ENCODE measurements at places on chromosomes 12 and 14.

GRCh38 chr14:70472253-70473159 is 20.5 kb downstream of the ADAM21 start:
- DNase-seq, result no peak

- no peak for DNase-seq
These were observed 1196.5 kb downstream of the GALC start for GRCh38 chr14:86796221-86797074.

DNA sequence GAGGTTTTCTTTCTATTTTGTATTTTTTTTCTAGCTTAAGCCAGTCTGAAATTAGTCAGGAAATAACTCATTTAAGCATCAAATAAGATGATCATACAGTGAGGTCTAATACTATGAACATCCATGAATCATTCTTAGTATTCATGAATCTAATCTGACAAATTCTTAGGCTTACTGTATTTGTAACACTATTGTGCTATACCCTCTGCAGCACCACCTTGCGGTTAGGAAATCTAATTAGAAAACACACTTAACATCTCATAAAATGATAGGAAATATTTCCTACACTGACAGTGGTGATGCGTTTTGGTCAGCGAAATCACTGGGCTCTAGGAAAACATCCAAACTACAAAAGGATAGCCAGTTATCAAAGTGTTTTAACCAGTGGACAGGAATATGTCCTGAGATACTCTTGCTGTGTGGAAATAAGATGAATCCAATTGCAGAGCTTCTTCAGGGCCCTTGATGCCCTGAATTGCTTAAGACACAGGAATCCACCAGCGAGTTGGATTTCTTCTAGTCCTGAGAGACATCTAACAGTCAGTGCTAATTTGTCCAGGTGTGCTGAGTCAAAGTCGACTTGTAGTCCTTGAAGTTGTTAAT is 109.3 kb upstream of the MYF6 start:
- DNase-seq, result no peak

DNA sequence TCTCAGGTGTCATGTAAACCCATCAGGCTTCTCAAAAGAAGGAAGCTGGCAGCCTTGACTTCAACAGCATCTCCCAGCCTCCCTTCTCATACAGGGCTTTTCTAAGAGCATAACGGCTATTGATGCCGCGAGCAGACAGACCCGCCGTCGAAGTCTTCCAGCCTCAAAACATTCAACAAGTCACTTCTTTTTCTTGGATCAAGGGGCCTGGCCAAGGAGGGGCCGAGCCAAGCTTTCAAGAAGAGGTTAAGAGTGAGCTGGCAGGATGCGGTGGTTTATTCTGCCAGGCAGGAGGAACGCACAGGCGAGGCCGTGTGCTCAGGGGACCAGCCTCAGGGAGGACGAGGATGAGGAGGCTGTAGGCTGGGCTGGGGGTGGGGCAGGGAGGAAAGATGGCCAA is 102.9 kb upstream of the RFLNA start:
- DNase-seq, result no peak

DNA sequence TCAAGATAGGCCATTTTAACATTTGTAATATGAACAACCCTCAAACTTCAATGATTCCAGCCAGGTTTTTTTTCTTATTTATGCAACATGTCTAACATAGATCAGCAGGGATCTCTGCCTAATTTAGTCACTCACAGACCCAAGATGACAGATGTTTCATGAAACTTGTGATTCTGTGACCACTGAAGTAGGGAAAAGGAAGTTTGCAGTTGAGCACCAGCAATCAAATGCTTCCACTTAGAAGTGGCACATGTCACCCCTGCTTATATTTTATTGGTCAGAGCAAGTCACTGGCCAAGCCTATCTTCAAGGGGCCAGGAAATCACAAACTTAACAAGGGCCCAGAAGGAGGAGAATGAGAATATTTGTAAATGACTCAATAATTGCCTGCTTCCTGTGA is 150.6 kb downstream of the BCAT1 start:
- DNase-seq, result no peak

GRCh38 chr12:6437586-6437985 is 7.2 kb upstream of the CD27 start:
- DNase-seq, result no peak

- DNase-seq, result no peak
These were observed 3.6 kb downstream of the SPRING1 start for GRCh38 chr12:116734156-116734768.

GRCh38 chr12:54974279-54974678 is 10.3 kb downstream of the TESPA1 start:
- no peak for DNase-seq

DNA sequence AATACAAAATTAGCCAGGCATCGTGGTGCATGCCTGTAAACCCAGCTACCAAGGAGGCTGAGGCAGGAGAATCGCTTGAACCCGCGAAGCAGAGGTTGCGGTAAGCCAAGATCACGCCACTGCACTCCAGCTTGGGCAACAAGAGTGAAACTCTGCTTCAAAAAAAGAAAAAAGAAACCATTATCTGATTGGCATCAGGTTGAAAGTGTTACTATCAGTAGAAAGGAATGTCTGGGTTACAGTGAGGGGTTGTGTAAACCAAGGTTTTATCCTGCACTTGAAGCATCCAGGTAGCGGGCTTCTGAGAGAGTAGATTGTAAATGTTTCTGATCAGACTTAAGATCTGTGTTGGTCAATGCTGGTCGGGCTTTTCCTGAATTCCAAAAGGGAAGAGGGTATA is 14.1 kb upstream of the OXA1L start:
- no peak for DNase-seq

DNA sequence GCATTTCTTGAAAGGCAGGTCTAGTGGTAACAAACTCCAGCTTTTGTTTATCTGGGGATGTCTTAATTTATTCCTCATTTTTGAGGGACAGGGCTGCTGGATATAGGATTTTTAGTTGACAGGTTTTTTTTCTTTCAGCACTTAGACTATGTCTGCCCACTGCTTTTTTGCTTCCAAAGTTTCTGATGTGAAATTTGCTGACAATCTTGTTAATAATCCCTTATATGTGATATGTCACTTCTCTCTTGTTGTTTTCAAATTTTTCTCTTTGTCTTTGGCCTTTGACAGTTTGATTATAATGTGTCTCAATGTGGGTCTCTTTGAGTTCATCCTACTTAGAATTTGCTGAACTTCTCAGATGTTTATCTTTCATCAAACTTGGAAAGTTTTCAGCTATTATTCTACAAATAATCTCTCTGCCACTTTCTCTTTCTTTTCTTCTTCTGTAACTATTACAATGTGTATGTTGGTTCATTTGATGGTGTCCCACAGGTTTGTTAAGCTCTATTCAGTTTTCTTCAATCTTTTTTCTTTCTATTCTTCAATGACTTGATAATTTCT is 9.8 kb downstream of the ATL1 start:
- DNase-seq, result no peak

DNA sequence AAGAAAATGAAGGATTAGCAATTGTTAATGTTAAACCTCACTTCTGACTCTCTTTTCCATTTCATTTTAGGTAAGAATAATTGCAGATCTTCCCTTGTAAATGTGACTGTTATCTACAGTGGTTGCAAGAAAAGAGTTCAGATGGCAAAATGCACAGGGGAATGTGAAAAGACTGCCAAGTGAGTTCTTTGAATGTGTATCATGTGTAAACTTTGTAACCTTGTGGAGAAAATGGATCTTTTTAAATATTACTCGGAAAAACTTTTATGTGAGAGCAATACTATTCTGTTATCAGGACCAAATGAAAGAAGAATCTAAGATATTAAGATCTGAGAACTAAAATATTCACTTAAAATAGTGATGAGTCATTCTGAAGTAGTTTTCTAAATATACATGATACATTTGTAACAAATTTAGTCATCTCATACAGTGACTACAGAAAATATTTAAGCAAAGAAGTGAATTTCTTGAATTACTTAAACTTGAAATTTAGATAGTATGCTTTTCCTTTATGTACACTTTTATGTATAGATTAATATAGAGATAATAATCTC is 122.5 kb upstream of the CNTN1 start:
- no peak for DNase-seq

DNA sequence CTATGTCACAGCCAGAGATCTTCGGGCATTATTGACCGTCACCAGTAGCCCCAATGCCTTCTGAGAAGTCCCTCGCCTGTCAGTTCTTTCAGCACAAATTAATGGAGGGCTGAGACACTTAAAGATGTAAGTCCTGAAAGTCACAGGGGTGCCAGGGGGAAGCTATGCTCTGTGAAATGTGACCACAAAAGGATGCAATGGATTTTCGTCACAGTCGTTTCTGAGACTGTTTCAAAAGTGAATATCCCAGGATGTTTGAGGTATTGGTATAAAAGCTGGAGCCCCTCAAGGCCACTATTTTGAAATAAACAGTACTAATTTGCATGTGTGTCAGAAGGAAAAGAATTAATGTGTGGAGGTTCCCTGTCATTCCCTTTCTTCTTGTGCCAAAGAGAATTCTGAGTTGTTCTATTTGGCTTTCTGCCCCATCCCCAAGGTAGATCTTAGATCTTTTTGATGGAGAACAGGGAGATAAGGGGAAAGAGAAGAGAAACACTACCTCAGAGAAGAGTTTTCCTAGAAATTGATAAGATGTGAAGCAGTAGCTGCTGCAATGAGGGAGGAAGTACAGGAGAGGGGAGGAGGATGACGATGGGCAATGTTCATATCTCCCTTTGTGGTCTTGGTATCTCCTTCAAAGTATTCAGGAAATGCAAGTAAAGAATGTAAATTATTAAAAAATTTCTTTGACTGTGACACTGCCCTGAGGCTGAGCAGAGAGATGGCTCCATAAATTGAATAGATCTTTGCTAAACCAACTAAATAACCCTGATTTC is 101.8 kb upstream of the NAP1L1 start:
- DNase-seq, result no peak

DNA sequence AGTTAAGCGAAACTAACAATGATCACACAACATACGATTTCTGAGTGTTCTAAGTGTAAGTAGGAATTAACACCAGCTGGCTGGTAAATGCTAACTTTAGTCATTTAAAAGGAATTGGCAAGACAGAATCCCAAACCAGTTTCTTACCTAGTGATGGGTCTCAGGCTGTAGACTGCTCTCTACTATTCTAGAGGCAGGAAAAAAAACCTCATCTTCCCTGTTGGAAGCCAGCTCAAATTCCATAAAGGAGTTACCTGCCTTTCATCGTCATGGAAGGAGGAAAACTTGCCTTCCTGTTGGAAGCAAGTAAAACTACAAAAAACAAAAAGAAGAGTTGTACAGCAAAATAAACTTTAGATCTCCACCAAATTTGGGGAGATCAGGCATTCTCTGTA is 23.7 kb upstream of the SLC7A8 start:
- no peak for DNase-seq

DNA sequence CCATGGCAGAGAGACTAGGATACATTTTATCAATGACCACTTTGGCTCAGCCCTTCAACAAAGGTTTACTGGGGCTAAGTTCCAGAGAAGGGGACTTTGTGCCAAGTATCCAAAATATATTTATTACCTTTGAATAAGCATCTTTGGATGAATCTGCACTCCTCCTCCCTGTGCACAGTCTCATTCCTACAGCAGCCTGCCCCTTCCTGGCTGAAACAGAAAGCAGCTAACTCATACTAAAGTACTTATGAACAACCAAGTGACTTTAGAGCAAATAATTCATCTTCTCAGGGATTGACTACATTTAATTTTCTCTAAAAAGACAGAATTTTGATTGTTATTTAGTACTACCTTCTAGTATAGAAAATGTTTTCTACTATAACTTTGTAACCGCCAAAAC is 47.8 kb upstream of the ETV6 start:
- DNase-seq, result no peak

DNA sequence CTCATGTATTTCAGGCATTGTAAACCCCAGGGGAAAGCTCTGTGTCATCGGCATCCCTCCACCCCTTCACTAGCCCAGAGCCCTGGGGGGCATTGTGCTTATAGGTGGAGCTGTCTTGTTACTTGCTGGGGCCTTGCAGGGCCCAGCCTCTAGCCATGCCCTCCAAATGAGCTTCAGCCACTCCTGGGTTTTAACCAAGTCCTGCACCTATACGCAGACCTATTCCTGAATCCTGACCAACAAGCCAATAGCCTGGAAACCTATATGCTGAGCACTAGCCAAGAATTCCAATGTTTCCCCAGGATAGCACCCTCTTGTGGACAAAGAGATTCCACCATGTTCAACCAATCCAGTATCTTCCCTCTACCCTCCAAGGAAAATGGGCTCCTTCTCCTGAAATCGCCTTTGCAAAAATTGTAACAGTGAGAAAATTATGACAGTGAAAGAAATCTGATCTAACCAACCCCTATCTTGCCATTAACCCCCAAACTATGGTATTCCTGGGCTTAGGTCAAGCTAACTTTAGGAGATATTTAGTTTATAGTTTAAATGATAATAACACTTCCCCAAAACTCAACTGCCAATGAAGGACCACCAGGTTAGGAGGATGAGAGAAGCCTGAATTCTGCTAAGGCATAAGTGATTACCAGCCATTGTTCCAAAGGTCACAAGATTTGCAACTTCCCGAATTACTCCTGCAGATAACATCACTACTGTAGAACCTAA is 55.5 kb downstream of the TTC7B start:
- DNase-seq, result no peak

DNA sequence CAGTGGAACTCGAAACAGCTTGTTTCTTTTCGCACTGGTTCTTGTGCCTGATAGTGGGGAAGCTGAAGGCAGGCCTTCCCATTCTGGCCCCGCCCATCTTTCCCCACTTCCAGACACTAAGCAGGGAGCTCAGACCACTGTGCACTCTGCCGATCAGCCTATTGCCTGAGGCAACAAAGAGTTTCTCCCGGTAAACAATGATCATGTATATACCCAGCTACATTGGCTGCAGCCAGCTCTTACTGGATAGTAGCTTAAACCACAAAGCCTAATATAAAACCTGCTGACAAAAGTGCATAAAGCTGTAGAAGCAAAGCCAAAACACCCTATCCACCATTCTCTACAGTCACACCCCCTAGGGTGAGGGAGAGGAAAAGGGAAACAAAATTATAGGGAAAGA is 24.7 kb upstream of the GLIPR1 start:
- DNase-seq, result no peak

- DNase-seq, result no peak
These were observed 365.4 kb downstream of the AEBP2 start for GRCh38 chr12:19804737-19805136.

- no peak for DNase-seq
These were observed 1.2 kb downstream of the PTGER2 start for GRCh38 chr14:52315355-52315718.

DNA sequence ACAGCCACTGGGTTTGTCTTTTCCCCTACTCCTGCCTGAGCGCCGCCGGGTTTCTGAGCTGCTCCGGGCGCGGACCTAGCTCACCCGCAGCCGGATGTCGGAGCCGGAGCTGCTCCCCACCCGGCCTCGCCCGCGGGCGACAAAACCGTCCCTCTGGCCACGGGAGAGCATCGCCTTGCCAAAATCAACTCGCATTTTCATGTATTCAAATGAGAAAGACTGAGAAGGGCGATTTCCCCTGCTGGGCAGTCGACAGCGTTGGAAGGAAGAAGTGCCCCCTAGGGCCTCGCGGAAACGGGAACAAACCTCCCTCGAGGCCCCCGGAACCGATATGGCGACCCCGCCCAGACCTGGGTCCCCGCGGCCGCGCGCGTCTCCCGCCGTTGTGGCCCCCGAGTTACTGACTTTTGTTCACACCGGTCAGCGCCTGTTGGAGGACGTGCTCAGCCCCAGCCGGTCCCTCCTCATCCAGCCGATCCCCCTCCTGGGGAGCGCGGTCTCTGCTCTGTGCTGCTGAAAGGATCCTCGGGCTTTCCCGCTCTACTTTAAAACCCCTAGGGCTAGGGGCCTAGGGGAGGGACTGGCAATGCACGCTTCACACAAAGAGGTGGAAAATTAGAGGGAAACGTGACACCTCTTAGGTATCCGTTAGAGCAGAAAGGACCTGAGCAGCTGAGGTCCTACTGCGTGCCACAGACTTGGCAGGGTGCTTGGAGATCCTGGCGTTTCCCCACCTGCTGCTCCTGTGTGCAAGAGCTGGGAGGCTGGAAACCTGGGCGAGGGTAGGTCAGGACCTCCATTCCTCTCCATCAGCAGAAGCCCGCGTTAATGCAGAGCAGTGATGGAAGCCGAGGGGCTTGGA is 4.3 kb downstream of the TTC6 start:
- no peak for DNase-seq

Measured in stimulated activated CD8-positive, alpha-beta memory T cell treated with anti-CD3 and anti-CD28 coated beads, Interleukin-2, amount 100 ng/mL, for 1 hour (primary cell).